ENCODE measurements at places on chromosomes 4 and X.

DNA sequence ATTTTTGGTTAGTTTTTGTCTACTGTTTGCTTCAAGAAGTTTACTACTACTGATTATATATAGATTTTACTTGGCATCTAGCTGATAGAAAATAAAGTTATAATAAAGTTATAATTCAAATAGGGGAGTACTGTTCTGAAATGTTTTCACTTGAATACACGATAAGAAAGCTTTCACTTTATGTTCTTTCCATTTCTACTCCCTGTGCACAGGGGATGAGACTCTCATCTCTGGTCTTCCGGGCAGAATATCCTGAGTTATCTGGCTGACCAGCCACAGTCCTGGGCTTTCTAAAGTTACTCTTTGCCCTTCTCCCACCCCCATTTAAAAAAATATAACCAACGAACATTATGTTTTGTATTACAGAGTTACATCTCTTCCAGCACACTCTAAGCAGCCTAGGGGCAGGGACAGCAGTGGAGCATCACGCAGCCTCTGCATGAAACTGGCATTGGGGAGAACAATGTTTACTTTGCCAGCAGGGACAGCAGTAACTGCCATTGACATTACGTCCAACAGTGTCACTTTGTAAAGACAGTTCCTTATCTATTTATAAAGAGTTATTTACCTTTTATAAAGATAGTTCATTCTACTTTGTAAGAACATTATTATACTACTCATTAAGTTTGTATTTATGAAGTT is 64.3 kb downstream of the METTL14 start:
- no peak for DNase-seq

- DNase-seq = no peak
Measured at GRCh38 chr4:20589436-20589835, 110.8 kb upstream of the PACRGL start.

GRCh38 chr4:60729194-60729593 is 470.9 kb upstream of the ADGRL3 start:
- DNase-seq = no peak

GRCh38 chrX:120014354-120015130 is 62.9 kb downstream of the RHOXF2B start:
- DNase-seq = no peak

DNA sequence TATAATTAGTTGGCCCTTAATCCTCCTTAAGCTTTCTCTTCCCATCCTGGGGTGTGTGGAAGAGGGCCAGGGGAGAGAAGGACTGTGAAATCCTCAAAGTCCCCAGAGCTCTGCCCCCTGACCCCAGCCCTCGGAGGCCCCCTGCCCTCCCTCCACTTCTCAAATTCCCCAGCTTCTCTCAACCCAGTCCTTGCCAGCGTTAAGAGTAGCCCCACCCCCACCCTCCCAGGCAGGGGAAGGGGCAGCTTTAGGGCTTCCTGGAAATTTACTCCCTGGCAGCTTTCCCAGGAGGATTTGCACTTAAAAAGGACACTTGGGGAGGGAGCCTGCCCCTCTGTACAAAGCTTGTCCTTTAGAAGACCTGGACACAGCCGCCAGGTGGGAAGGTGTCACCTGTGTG is 11.8 kb upstream of the CD40LG start:
- DNase-seq = no peak

- no peak for DNase-seq
Measured at GRCh38 chrX:15616531-15616930, 15.8 kb upstream of the ACE2 start.

- no peak for DNase-seq
Measured at GRCh38 chr4:137156054-137156453, 376.2 kb downstream of the PCDH18 start.

DNA sequence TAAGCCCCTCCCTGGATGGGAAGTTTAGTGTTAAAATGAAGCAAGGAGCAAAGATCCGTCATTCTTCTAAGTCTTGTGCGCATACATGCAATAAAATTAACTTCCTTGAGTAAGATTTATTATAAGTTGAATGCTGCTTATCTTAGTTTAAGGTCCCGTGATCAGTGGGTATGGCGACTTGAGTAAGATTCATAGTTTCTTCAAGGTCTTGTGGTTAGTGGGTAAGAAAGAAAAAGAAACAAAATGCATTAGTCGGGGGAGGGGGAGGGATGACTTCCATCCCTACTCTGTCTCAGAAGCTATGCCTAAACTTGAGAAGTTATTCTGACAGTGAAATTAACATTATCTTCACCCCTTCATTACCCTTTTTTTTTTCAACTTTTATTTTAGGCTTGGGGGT is 127.3 kb upstream of the MAGEB16 start:
- DNase-seq = no peak

DNA sequence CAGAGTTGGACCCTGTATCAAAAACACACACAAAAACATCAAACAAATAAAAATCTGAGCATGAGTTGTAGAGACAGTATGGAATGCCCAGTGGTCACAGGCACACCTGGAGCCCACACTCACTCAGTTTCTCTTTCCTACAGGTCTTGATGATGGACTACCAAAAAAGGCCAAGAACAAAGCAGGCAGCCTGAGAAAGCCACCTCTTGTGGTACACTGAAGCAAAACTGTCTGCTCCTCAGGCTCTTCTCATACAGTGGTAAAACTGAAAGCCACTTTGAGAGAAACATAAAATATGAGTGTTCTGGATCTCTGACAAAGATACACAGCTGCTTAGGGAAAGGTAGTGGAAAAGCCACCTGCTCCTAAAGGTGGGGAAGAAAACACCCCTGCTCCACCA is 1206.9 kb downstream of the FSTL5 start:
- DNase-seq = no peak

DNA sequence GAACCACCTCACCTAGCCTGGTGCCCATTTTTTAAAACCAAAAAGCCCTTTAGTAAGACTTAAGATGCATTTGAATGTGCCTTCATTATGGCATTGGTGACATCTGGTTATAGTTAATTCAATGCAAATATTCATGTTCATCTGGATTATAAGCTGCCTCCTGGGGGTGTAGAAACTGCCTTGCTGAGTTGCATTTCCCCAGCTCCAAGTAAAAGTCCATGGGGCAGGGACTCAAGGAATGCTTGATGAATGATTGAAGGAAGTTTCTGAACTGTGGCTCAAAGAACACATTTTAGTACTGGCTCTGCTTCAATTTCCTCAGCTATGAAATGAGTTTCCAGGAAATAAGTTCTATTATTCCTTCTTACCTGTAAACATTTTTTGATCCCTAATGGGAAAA is 18.5 kb upstream of the RBM47 start:
- no peak for DNase-seq

DNA sequence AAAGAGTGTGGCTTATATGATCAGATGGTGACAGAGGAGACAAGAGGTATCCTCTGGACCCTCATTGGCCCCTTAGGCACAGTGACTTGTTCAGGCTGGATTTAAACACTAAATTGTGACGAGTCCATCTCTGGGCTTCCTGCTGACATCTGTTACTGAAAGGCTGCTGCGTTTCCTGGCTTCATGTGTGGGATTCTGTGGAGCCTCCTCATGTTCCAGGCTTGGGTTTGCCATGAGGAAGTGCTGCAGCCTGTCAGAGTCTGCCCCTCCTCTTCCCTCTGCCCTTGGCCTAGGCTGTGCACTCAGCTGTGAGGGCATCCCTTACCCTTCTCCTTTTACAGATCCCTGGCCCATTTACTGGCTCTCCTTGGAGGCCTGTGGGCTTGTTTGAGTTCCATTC is 159.1 kb upstream of the TTC29 start:
- no peak for DNase-seq

DNA sequence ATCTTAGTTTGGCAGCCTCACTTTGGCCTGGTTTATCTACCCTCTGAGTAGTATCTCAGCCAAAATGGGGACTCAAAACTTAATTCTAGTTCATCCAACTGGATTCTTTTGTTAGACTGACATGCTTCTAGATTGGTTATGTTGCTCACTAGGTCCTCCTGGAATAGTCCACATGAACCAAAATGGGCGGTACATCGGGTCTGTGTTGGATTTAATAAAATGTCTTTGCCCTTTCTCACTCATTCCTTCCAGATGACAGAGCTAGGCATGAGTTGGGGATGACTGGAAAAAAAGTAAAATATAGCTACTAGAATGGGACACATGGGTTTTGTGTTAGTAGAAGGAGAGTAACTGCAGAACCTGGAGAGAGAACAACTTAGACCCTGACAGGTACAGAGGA is 247.9 kb downstream of the CCSER1 start:
- no peak for DNase-seq

- no peak for DNase-seq
Measured at GRCh38 chr4:138103597-138104283, 138.4 kb downstream of the SLC7A11 start.

DNA sequence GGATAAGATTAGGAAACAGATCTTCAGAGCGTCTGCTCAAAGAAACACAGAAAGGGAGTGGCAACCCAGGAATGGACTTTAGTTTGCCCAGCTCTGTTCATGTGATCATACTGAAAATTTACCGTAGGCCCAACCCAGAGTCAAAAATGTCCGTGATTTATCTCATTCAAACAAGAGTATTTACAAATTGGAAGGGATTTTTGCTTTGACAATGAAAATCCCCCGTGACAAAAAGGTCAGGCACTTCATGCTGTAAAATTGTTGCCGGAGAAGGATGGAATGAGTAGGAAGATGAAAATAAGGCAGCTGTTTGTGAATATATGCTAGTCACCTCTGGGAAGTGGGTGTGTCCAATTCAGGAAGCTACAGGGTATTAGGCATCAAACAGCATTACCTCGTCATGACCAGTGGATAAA is 1.2 kb downstream of the SULT1B1 start:
- DNase-seq = no peak
